ENCODE measurements at places on chromosomes 11 and 22.

GRCh38 chr11:66076561-66076960 is 6.5 kb downstream of the PACS1 start:
- no peak for DNase-seq

DNA sequence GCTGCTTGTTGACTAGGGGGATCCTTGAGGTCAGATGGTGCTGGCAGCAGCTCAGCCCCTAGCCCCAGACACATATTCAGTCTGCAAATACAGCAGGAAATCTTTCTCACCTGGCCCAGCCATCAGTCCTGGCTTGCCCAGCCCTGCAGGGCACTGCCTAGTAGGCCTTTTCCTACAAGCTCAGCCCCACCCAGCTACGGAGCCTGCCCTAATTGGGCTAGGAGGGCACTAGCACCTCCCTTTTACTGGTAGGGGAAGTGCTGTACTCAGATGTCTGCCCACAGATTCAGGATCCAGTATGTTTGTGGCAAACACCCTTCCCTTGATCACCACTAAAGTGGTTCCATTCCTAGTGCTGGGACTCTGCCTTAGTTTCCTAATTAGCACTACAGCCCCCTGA is 257.1 kb upstream of the CADM1 start:
- no peak for DNase-seq

DNA sequence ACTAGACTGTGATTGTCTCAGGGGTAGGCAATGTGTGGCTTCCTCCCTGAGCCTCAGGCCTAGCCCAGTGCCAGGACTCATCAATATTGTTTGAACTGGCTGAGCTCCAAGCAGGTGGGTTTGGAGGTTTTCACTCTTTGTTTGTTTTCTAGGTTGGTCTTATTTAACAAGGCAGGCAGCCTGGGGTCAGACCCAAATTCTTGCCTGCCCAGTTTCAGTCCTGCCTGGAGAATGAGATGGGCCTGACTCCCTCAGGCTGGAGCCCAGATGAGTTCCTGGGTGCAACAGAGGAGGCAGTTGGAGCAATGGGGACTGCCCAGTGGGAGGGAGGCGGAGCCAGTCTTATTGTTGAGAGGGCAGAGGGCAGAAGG is 28.3 kb upstream of the TP53I11 start:
- DNase-seq, result no peak

- DNase-seq, result no peak
These were observed 54.1 kb upstream of the LINC01488 start for GRCh38 chr11:69427337-69427736.

DNA sequence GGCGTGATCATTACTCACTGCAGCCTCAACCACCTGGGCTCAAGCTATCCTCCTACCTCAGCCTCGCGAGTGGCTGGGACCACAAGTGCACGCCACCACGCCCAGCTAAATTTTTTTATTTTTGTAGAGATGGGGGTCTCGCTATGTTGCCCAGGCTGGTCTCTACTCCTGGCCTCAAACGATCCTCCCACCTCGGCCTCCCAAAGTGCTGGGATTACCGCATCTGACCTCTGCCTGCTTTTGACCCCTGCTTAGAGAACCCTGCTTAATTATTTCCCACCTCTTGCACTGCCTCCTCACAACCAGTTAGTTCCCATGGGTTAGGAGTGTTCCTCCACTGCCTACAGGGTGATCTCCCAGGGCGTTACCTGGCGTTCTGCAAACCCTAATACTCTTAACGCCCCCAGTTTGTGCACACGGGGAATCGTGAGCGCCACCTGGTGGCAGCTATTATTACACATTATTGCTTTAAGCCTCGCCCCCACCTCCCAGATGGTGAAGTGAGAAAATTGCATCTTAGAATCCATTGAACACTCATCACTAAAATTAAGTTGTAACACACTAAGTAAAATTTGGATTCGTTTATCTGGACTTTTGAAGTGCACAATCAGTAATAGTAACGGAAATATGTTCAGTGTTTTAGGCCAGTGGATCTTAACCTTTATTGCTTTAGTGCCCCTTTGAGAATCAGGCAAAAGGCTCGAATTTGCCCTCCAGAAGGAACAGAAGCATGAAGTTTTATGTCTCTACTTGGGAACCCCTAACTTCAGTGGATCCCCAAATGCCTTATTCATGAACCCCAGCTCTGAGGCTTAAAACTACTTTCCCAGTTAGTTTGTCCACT is 61.4 kb upstream of the ASPHD2 start:
- peak; percentile 25 for DNase-seq

- peak; percentile 66 for DNase-seq
These were observed at the start of gene PITPNM1 for GRCh38 chr11:67504950-67505581. PITPNM1 (minus strand) TSS chr11:67505363; CDS start chr11:67504180, 1,183 bp downstream.

Measured in hindlimb muscle (tissue), 1 donor.